ENCODE measurements at places on chromosomes 13 and 19. TPM values are rescaled to one million over a fixed set of nuclear protein-coding genes. Genes with fewer than 3 reads are reported as not detected.

ARHGAP33 gene
- 2.8 TPM for total RNA-seq

DNA sequence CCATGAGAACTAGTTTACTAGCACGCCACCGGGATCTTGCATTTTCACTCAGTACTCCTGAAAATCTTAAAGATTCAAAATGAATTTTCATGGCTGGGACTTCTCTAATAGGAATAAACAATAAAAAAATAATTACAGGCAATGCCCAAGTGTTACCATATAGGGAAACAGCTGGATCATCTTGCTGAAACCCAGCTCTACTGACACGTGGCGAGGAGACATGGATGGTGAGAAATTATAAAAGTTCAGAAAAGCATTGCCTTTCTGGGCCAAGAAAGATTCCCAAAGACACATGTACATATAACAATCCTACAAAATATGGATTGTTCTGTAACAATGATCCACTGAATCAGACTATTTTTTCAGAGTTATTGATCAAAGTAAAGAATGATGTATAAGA lies 209.3 kb downstream of the RGCC start:
- no peak for DNase-seq

DNA sequence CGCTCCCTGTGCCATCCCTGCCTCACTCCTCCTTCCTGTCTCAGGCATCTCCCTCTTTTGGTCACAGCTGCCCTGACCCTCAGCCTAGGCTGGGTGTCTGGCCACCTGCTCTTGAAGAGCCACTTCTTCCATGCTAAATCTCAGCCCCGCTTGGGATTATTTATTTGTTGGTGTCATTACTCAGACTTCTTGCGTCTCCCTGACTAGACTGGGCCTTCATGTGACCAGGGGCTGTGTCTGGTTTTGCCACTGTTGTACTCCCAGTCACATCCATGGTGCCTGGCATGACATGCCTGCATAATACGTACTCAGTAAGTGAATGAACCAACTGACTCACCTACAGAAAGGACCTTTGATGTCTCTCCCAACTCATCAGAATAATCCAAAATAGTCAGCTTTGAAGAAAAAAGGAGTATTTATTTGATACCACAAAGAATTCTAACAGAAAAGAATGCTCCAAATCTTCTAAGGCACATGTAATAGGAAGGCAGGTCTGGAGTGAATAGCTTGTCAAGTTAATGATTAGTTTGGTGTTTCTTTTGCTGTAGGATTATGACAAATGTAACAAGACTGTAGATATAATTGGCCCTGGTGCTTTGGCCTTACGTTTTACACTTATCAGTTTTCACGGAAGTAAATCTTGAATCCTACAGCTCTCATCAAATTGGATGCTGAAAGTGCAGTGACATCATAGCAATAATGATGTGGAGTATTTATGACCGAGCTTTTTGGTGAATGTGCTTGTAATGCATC lies 84.0 kb downstream of the ALOX5AP start:
- peak; percentile 50 for DNase-seq

GRCh38 chr13:100789968-100790367 lies 115.4 kb upstream of the TMTC4 start:
- no peak for DNase-seq

DNA sequence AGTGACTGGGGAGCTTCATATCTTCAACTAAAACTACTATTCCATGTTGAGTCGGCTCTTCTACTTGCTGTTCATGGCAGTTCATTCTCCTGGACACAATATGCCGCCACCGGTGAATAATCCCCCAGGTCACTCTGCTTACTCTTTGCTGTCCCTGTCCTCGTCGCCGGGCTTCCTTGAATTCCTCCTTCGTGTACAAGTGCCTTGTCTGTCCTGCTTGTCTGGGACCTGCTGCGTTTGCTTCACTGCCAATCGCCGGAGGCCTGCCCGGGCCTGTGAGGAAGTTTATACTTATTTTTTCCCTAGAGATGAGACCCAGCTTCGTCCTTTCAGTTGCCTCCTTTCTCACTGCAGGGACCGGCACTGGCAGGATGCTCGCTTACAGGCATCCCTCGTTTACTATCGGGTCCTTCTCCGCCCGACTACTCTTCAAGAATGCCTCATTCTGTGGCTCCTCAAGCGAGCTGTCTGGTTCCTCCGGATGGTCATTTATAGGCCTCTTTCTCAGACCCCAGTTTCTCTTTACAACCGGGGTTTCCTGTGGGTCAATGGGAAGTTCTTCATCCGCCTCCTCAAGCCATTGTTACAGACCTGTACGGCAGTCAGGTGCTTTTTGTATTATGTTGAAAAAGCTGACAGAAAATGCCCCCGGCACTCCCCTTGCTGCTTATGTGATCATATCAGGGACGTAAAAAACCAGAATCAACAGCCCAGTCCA lies 5.5 kb upstream of the ERVV-1 start:
- no peak for DNase-seq
